Fibroblast of mammary gland (primary cell): ENCODE measurements at places on chromosomes 5 and 9.
A peak's percentile ranks its signal among the peaks of the same experiment; 100 is the strongest.

DNA sequence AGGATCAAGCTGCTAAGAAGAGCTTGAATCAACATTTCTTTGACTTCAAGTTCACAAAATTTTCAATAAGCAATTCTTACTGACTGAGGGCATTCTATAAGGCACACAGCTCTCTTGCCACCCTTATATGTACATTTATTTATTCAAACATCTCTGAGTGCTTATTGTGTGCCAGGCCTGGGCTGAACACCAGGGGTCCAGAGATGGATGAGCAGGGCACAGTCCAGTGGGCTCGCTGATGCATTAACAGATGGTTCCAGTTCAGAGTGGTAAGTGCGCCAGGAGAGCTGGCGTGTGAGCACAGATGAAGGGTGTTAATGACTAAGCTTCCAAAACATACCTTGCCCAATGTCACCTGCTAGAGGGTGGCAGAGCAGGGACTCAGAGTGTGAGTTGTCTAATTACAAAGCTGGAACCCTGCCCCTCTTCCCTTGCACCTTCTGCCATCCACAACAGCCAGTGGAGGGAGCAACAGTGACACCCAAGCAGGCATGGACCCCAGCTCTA lies 24.6 kb downstream of the ALG2 start:
- no peak for DNase-seq

- no peak for DNase-seq
Measured at GRCh38 chr5:65981548-65981947, 55.2 kb downstream of the ERBIN start.

- no peak for DNase-seq
Measured at GRCh38 chr9:109918339-109919163, 138.6 kb downstream of the PALM2AKAP2 start.

- peak; percentile 46 for DNase-seq
Measured at GRCh38 chr5:17037751-17038150, 101.7 kb upstream of the MYO10 start.

- peak; percentile 87 for DNase-seq
Measured at GRCh38 chr5:91151947-91152346, 231.2 kb downstream of the ARRDC3 start.

GRCh38 chr5:78221964-78222451 lies 72.5 kb downstream of the AP3B1 start:
- peak; percentile 20 for DNase-seq

DNA sequence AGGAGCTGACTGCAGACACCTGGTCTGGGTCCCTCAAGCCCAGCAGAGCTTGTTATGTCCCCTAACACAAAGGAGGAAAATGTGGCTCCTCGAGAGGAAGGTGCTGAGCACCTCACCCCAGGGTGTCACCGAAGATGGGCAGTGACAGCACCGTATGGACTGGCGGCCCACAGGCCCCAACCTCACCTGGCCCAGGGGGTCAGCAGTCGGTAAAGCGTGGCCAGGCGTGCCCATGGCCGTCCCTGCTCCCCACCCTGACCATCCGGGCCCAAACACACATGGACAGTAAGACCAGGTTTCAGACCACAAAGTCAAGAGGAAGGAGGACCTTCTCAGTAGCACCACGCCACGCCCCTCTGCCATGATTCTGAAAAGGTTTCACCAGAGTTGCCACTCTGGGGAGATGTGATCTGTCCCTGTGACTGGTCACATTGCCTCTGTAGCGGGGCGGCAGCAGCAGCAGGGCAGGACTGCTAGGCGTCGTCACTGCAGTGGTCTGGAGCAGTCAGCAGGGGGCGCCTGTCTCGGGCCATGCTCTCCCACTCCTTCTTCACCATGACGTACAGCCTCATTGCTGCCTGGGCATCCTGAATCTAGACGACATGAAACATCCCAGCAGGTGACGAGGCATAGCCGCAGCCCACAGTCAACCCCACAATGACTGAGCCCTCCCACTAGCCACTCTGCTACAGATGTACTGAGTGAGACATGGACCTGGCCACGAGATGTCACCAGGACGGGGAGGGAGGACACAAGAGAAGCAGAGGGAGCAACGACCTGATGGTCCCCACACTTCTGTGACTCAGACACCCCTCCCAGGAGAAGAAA lies 11.1 kb downstream of the REXO4 start:
- DNase-seq: peak; percentile 75

DNA sequence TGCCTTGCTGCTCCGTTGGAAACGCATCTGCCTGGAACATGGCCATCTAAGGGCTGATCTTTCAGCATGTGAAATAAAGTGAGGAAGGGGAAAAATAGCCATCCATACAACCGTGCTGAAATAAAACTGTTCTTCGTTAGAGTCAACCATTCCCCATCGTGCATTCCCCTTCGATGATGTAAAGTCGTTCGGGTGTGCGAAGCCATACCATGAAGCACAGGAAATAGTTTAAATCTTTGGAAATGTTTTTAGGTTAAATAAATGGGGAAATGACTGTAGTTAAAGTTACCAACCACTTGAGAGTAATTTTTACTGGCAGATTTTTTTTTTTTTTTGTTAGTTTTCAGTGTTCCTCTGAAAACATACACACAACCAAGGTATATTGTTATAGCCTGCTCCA lies 302.5 kb downstream of the SH3GL2 start:
- DNase-seq: no peak

DNA sequence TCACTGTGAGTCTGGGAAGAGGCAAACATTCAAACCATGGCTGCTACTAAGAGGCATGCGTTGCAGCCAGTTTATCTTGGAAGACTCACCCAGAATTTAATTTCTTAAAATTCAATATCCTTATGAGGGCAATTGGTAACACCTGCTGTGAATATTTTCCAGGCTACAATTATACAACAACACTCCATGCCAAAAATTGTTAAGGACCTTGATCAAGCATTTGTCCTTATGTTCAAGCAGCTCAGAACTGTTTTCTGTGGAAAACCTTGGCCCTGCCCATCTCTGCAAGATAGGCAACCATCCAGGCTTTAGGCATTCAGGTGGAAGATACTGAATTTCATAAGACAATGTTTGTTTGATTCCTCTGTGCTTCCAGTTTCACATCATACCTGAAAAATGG lies 327.8 kb downstream of the FBXL7 start:
- no peak for DNase-seq

GRCh38 chr5:115977096-115977495 lies 14.8 kb downstream of the LVRN start:
- no peak for DNase-seq

GRCh38 chr5:79842991-79843390 lies 148.1 kb downstream of the MTX3 start:
- DNase-seq: no peak

- peak; percentile 69 for DNase-seq
Measured at GRCh38 chr5:1808439-1808838, 7.2 kb downstream of the NDUFS6 start.

GRCh38 chr5:173791878-173792277 lies 96.3 kb upstream of the CPEB4 start:
- no peak for DNase-seq

DNA sequence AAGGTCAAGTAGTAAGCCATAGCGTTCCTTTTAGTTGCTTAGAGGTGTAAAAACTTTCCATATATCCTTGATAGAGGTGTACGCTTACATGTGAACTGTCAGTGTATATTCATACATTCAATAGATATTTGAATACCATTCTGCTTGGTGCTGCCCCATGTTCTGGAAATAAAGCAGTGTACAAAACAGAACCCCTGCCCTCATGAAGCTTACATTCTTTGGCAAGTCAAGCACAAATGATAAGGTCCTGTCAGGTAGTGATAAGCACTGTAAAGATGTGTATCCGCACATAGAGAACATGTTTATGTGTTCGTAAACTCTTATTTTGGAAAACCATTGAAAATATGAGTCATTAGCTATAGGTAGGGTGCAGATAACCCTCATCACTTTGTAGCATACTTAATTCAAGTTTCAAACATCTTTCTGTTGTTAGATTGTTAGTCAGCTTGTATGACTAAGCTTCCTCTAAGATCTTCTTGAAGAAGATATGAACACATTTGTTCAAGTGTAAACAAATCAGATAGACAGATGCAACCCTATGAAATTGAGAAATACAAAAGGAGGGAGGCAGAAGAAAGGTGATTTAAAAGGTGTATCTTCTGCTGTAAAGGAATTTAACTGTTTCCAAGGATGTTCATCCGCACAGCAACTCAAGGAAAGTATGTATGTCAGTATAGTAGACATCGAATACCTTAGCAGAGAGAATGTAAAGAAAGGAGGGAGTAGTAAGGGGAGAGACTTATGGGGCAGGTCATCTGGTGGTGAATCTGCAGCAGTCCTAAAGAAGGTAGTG lies 1.6 kb downstream of the GTF3C4 start:
- peak; percentile 47 for DNase-seq

GRCh38 chr9:131960311-131960710 lies 119.4 kb downstream of the MED27 start:
- peak; percentile 39 for DNase-seq

- no peak for DNase-seq
Measured at GRCh38 chr5:82839881-82840280, 237.3 kb downstream of the TMEM167A start.

GRCh38 chr9:92097997-92098482 lies 17.2 kb downstream of the SPTLC1 start:
- DNase-seq: peak; percentile 89
